Uterus (tissue), 4 donors: ENCODE measurements at places on chromosomes 7 and 10.

GRCh38 chr7:156661637-156662036 is 21.1 kb downstream of the RNF32 start:
- H3K4me1 ChIP-seq, result no peaks in the 10 kb centered on the region
- H3K36me3 ChIP-seq, result no peaks in the 10 kb centered on the region
- no peak overlapping the region for H3K4me3 ChIP-seq

GRCh38 chr7:156515911-156516790 is 124.4 kb upstream of the RNF32 start:
- no peaks in the 10 kb centered on the region for H3K4me1 ChIP-seq
- no peak overlapping the region for H3K27ac ChIP-seq
- no peaks in the 10 kb centered on the region for H3K27me3 ChIP-seq
- no peaks in the 10 kb centered on the region for H3K36me3 ChIP-seq
- no peak overlapping the region for H3K4me3 ChIP-seq

- H3K4me3 ChIP-seq, result no peak overlapping the region
- H3K4me1 ChIP-seq, result no peaks in the 10 kb centered on the region
- DNase-seq, result no peak
- H3K27ac ChIP-seq, result no peak overlapping the region
Measured at GRCh38 chr10:48192881-48193450, 81.5 kb downstream of the FRMPD2 start.

GRCh38 chr7:91710881-91711280 is 169.6 kb downstream of the MTERF1 start:
- H3K4me3 ChIP-seq, result no peak overlapping the region
- no peaks in the 10 kb centered on the region for H3K36me3 ChIP-seq
- no peak overlapping the region for H3K27ac ChIP-seq
- H3K4me1 ChIP-seq, result no peaks in the 10 kb centered on the region
- H3K27me3 ChIP-seq, result no peaks in the 10 kb centered on the region

DNA sequence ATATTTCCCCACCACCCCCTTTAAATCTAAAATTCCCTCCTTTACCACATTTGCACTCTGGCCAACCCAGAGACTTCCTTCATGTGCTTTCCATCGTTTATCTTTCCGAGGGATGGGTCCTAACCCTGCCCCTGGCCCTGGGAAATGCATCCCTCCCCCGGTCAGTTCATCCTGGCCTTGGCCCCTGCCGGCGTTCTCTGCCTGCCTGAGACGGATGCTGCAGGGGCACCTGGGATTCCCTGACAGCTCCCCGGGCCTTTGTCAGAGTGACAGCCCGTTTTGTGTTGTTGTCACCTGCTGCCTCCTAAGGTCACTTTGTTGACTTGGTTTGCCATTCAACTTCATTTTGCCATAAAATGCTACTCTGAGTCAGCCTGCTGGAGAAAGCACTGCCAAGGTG is 34.8 kb upstream of the PITRM1 start:
- H3K27ac ChIP-seq, result no peak overlapping the region
- no peaks in the 10 kb centered on the region for H3K4me1 ChIP-seq
- H3K4me3 ChIP-seq, result no peak overlapping the region
- H3K27me3 ChIP-seq, result no peaks in the 10 kb centered on the region

- H3K4me3 ChIP-seq, result no peak overlapping the region
- no peak overlapping the region for H3K27ac ChIP-seq
- H3K27me3 ChIP-seq, result no peaks in the 10 kb centered on the region
- H3K36me3 ChIP-seq, result no peaks in the 10 kb centered on the region
Measured at GRCh38 chr7:158760445-158760764, 55.8 kb upstream of the NCAPG2 start.

GRCh38 chr7:82241356-82241755 is 202.2 kb downstream of the CACNA2D1 start:
- H3K4me1 ChIP-seq, result no peaks in the 10 kb centered on the region
- H3K36me3 ChIP-seq, result no peaks in the 10 kb centered on the region
- H3K4me3 ChIP-seq, result no peak overlapping the region
- DNase-seq, result no peak
- no peak overlapping the region for H3K27ac ChIP-seq

DNA sequence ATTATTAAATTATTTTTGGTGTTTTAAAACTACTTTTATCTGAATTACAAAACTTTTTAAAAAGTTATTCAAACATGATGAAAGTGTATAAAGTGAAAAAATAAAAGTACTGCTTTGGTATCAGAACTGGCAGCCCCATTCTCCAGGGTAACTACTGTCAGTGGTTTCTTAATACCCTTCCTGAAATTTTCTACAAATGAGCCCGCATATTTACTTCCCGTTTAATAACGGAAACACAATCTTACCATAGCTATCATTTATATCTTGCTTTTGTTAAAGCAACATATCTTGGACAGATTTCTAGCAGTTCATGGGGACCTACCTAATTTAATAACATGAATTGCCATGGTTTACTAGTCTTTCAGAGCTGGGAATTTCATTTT is 249.9 kb downstream of the RNLS start:
- no peaks in the 10 kb centered on the region for H3K27me3 ChIP-seq
- H3K4me3 ChIP-seq, result no peak overlapping the region
- H3K36me3 ChIP-seq, result no peaks in the 10 kb centered on the region
- H3K27ac ChIP-seq, result peak overlapping the region; percentile 65
- no peaks in the 10 kb centered on the region for H3K4me1 ChIP-seq

DNA sequence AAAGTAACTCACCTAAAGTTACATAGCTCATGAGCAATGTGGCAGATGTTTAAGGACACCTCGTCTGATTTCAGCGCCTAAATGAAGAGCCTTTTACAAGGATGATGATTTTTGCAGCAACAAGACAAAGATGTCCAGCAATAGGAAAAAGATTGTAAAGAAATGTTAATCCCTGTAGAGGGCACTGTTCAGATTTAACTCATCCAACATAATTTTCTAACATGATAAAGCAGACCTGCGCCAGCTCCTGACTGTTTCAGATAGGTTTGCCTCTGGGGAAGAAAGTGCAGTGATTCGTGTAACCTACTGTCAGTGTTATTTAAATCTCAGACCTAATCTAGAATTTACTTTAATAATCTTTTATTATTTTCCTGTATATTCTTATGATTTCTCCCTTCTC is 595.2 kb downstream of the AUTS2 start:
- H3K27ac ChIP-seq, result no peak overlapping the region
- no peak overlapping the region for H3K4me3 ChIP-seq
- H3K36me3 ChIP-seq, result no peaks in the 10 kb centered on the region
- no peak for DNase-seq

DNA sequence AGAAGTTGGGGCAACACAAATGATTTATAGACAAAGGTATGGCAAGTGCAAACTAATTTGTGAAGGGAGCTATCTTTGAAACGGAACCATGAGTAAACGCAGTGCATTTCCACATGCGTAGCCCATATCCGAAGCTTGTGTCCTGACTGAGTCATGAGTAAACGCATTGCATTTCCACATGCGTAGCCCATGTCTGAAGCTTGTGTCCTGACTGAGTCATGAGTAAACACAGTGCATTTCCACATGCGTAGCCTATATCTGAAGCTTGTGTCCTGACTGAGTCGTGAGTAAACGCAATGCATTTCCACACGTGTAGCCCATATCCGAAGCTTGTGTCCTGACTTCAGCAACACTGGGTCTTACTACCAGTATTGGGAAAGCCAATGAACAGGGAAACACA is 95.0 kb downstream of the CELF2 start:
- H3K4me3 ChIP-seq, result no peak overlapping the region
- no peak for DNase-seq
- no peaks in the 10 kb centered on the region for H3K27me3 ChIP-seq
- H3K36me3 ChIP-seq, result no peaks in the 10 kb centered on the region
- H3K4me1 ChIP-seq, result no peaks in the 10 kb centered on the region

- H3K36me3 ChIP-seq, result no peaks in the 10 kb centered on the region
- H3K27me3 ChIP-seq, result no peaks in the 10 kb centered on the region
- H3K4me3 ChIP-seq, result no peak overlapping the region
- H3K27ac ChIP-seq, result no peak overlapping the region
- H3K4me1 ChIP-seq, result no peaks in the 10 kb centered on the region
Measured at GRCh38 chr10:53547364-53547763, 774.8 kb upstream of the MBL2 start.

- DNase-seq, result peak; percentile 23
- H3K4me1 ChIP-seq, result no peaks in the 10 kb centered on the region
- H3K36me3 ChIP-seq, result no peaks in the 10 kb centered on the region
- H3K27ac ChIP-seq, result peak within 1 kb of the TSS; percentile 74
Measured at GRCh38 chr10:58512491-58513187, at the start of gene BICC1. Gene BICC1, plus strand, starts transcription at chr10:58512872. Its CDS starts 272 bp downstream, at chr10:58513144.

DNA sequence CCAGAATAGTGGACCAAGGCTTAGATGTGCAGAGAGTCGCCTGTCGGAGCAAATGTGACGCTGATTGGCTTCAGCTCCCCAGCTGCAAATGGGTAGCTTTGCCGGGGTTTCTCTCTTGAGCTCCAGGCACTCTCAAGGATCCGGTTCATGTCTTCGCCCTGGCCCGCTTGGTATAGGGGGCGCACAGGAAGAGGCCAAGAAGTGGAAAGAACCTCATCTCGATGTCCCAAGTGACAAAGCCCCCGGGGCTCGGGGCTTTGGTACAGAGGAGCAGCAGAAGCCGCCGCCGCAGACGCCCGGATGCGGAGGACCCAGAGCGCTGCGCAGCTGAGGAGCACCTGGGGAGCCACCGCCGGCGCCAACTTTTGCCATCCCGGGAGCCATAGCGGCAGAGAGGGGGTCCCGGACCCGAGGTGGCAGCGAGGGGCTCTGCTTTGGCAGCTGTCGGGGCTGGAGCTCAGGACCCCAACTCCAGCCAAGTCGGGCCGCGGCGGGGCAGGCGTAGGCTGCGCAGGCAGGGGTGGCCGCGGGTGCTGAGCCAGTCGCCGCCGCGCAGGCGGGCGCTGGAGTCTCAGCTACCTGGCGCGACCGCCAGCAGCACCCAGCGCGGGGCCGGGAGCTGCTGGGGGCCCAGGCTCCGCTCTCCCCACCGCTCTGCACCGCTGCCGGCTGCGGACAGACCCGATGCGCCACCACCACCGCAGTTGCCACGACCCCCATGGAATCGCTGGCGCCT is 466.6 kb downstream of the XPNPEP1 start:
- H3K4me3 ChIP-seq, result no peak overlapping the region
- no peak for DNase-seq
- H3K27ac ChIP-seq, result peak overlapping the region; percentile 35
- H3K36me3 ChIP-seq, result no peaks in the 10 kb centered on the region
- no peaks in the 10 kb centered on the region for H3K4me1 ChIP-seq

DNA sequence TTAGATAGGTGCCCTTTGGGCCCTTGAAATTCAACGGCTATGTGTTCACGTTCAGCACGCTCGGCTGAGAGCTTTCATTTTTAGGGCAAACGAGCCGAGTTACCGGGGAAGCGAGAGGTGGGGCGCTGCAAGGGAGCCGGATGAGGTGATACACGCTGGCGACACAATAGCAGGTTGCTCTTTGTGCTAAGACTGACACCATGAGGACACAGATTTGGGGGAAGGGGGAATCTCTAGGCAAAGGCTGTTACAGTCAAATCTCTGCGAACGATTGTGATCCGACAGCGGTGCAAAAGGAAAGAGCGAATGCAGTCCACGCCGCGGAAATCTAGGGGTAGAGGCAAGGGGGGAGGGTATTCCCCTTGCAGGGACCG is 667 bp downstream of the KLLN start:
- peak overlapping the region; percentile 81 for H3K4me3 ChIP-seq
- no peaks in the 10 kb centered on the region for H3K27me3 ChIP-seq
- DNase-seq, result no peak
- no peaks in the 10 kb centered on the region for H3K36me3 ChIP-seq

DNA sequence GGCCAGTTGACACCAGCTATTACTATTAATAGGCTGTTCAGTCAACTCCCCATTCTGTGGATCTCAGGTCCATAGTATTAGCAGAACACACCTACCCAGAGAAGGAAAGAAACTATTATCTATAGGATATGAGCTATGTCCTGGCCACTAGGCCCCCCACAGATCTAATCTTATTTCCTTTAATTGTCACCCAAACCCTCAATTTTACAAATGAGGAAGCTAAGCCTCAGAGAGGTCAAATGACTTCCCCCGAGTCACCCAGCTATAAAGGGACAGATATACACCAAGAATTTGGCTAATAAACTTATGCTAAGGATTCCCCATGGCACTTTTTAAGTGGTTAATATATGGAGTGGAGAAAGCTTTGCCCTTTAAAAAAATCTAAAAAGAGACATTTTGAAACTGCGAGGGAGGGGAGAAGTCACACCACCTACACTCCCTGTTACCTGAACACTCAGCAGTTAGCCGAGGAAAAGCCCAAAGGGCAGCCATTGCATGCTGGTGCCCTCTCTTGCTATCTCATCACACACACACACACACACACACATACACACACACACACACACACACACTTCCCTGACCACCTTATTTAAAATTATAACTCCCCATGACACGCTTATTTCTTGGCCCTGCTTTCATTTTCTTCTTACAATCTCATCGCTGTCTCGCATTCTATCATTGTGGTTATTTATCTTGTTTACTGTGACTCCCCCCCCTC is 157.0 kb upstream of the ADO start:
- no peak for DNase-seq
- no peaks in the 10 kb centered on the region for H3K4me1 ChIP-seq
- H3K36me3 ChIP-seq, result no peaks in the 10 kb centered on the region
- no peak overlapping the region for H3K4me3 ChIP-seq
- H3K27ac ChIP-seq, result no peak overlapping the region
- no peaks in the 10 kb centered on the region for H3K27me3 ChIP-seq

GRCh38 chr10:105413997-105414396 is 772.9 kb downstream of the SORCS3 start:
- H3K27ac ChIP-seq, result no peak overlapping the region
- no peak overlapping the region for H3K4me3 ChIP-seq
- no peak for DNase-seq
- no peaks in the 10 kb centered on the region for H3K4me1 ChIP-seq

GRCh38 chr10:78203915-78204818 is 170.5 kb downstream of the RPS24 start:
- peak overlapping the region; percentile 17 for H3K27ac ChIP-seq
- H3K4me3 ChIP-seq, result no peak overlapping the region
- no peaks in the 10 kb centered on the region for H3K36me3 ChIP-seq
- no peak for DNase-seq
- H3K27me3 ChIP-seq, result no peaks in the 10 kb centered on the region
- H3K4me1 ChIP-seq, result peaks cover 6% of the 10 kb centered on the region

DNA sequence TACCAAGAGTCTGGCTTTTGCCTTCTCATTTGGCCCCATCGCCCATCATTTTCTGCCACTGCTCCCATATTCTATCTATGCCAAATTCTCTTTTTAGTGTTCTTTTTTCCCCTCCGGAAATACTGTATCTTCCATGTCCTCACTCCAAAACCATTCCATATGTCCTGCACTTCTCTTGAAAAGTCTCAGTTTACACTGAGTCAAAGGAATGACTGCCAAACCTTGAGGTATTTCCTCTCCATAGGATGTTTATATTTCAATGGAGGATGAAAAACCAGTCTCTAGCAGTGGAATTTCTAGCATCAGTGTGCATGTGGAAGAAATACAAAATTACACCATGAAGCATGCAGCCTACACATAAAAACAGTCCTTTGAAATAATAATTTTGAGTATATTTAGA is 121.4 kb upstream of the PHYHIPL start:
- no peaks in the 10 kb centered on the region for H3K27me3 ChIP-seq
- no peaks in the 10 kb centered on the region for H3K4me1 ChIP-seq
- no peaks in the 10 kb centered on the region for H3K36me3 ChIP-seq
- DNase-seq, result no peak
- H3K4me3 ChIP-seq, result no peak overlapping the region

DNA sequence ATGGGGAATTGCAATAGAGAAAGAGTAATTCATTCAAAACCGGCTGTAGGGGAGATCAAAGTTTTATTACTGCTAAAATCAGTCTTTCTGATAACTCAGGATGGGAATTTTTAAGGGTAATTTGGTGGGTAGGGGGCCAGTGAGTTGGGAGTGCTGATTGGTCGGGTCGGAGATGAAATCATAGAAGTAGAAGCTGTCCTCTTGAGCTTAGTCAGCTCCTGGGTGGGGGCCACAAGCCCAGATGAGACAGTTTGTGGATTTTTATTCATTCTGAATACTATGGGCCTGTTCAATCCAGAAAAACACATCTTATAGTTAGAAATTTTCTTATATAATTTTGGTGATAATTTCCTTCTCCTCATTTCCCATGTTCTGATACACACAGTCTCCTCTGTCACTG is 25.4 kb downstream of the CALD1 start:
- H3K27ac ChIP-seq, result peak overlapping the region; percentile 64
- no peak for DNase-seq
- H3K4me1 ChIP-seq, result no peaks in the 10 kb centered on the region
- H3K27me3 ChIP-seq, result no peaks in the 10 kb centered on the region
